ENCODE measurements at places on chromosomes 2 and 18. TPM values are rescaled to one million over a fixed set of nuclear protein-coding genes. Genes with fewer than 3 reads are reported as not detected.

DNA sequence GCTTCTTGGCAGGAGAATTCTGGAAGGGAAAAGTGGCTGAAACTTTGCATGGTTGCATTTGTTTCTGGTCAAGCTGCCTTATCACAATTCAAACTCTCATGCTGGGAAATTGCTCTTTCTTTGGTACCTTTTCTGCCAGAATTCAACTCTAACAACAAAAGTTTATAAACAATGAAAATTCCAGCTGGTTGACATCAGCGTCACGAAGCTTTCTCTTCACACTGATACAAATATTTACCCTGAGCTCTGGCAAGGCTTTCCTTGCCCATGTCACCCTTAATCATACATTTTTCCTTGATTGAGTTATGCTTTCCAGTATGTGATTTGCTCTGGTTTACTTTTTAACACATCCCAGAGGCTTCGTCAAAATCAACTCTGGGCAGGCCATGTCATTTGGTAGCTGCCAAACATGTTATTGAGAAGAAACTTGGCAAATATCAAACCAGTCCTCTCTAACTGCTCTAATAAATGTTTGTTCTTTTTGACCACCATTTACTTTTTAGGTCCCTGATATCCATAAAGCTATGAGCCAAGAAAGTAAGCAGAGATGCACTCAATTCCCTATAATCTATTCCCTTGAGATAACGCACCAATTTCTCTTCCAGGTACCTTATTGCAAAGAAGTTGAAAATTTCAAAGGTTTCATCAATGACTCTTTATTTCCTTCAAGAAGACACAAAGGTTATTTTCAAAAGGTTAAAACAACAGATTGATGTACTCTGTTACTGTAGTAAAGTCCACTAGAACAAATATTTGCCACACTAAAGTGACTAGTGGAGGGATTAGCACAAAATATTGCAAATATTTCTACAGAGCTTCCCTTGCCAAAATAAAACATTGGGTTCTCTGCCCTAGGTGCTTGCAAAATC, 1241.1 kb upstream of the ZEB2 start:
- peak overlapping the region; percentile 64 for H3K27ac ChIP-seq
- no peaks in the 10 kb centered on the region for H3K36me3 ChIP-seq
- H3K4me3 ChIP-seq = no peak overlapping the region
- no peak for DNase-seq

- peaks cover 3% of the 10 kb centered on the region for H3K27me3 ChIP-seq
- H3K4me1 ChIP-seq = no peaks in the 10 kb centered on the region
- H3K4me3 ChIP-seq = no peak overlapping the region
- no peak for DNase-seq
These were observed 302.7 kb upstream of the ZC3H15 start for GRCh38 chr2:186183406-186183805.

DNA sequence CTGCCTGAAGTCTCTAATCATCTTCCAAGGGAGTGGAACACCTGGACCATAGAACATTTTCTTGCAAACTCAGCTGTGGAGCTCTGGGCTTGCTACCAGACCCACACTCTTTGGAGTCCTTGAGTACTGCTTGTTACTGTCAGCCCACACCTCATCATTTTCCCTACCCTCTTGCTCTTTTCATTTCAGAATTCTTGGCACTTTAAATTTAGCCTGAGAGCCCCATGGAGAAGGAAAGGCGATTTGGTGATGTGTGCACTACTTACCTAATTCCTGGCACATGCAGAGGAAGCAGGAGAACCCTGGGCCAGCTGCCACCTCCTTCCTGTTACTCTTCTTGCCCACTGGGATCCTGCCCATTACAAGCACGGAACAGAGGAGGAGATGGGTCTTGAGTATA, 31.7 kb downstream of the TMEM178A start:
- no peak overlapping the region for H3K27ac ChIP-seq
- no peak overlapping the region for H3K4me3 ChIP-seq
- H3K27me3 ChIP-seq = no peaks in the 10 kb centered on the region
- no peak for DNase-seq
- peaks cover 8% of the 10 kb centered on the region for H3K36me3 ChIP-seq

Gene REG3G
- not detected for total RNA-seq

- H3K27me3 ChIP-seq = peaks cover 34% of the 10 kb centered on the region
- no peak overlapping the region for H3K27ac ChIP-seq
- peaks cover 21% of the 10 kb centered on the region for H3K4me1 ChIP-seq
- DNase-seq = peak; percentile 90
- H3K4me3 ChIP-seq = peak overlapping the region; percentile 22
These were observed 11.4 kb downstream of the SNED1 start for GRCh38 chr2:241009601-241010530.

Gene GCG
- not detected for total RNA-seq

DNA sequence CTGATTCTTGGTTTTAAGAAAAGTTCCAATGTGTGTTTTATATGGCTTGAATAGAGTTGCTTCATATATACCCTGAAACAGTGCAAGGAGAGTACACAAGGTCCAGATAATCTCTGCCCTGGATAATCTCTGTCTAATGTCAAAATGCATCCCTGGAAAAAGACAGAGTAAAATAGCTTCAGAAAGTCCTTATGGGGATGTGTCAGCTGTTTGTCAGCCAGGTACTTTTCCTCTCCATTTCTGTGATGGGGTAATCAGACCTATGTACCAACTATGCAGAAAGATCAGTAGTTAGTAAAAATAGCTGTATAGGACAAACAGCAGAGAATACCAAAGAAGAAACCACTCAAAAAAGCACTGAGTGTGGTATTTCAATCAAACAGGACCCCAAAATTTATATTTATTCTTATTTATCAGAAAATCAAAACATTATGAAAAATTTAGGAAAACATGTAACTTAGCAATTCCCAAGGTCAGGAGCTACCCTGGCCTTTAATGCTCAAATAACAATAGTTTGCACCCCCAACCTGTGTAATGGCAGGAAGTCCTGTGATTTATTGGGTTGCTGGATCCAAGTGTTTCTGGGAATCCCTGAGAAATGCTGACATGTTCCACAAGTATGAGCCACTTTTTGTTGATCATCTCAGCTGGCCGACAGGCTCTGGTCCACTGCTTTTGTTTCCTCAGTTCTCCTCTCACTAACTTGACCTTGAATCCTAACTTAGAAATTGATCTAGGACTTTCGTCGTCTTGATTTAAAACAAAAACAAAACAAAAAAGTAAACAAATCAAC, 69.6 kb downstream of the MDH1 start:
- no peaks in the 10 kb centered on the region for H3K27me3 ChIP-seq
- H3K27ac ChIP-seq = no peak overlapping the region
- H3K4me1 ChIP-seq = peaks cover 2% of the 10 kb centered on the region
- H3K4me3 ChIP-seq = no peak overlapping the region
- DNase-seq = no peak

DNA sequence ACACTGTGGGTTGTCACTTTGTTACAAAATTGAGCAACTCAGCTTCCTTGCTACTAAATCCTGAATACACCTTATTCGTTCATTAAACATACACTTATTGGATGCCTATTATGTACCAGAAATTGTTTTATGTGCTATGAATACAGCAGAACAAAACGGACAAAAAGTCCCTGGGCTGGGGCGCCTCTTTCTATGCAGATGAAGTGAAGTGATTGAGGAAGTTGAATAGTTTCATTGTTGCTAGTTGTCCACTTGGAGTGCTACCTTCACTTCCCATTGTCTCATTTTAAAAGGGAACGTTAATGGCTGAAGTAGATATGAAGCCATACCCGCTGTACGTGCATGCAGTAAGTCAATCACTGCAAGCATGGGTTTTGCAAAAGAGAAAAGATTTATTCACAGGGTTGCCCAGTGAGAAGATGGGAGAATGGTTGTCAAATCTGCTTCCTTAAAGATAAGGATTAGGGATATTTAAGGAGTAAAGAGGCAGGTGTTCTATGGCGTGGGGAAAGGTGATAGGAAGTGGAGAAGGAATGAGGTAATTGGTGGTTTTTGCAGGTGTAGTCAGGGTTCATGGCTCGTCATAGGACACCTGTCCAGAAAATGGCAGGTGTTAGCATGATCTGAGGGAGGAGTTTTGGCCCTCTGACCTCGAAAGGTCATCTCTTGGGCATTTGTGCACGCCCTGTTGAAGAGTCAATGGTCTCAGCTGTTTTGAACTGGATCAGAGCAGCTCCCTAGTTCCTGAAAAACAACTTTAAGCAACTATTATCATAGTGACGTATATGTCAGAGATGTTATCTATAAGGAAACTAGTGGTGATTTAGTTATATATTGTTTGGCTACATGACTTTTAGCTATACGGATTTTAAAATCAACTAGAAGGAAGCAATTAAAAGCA, 23.5 kb downstream of the TRPM8 start:
- H3K27me3 ChIP-seq = peaks cover 48% of the 10 kb centered on the region
- peaks cover 2% of the 10 kb centered on the region for H3K36me3 ChIP-seq
- H3K27ac ChIP-seq = no peak overlapping the region

Gene CXCR1
- total RNA-seq = not detected

GRCh38 chr2:100822587-100823248, 2.8 kb downstream of the NPAS2 start:
- H3K4me1 ChIP-seq = peaks cover 42% of the 10 kb centered on the region
- no peak for DNase-seq
- H3K27ac ChIP-seq = no peak overlapping the region
- no peak overlapping the region for H3K4me3 ChIP-seq

DNA sequence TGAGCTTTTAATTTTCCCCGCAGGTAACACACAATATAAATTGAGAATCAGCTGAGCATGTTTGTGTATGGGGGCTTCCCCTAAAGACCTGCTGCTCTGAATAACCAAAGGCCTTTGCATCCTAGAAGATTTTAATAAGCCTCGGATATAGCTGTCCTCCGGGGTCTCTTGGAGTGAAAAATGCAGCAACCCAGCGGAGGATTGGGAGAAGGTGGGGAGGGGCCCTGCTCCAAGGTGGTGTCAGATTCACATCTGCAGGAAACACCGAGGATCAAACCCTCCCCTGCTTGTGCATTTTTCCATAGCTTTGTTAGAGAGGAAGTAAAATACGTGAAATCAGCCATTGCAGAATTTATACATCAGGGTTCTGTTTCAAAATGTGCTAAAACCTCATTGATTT, 63.0 kb upstream of the OTOF start:
- H3K36me3 ChIP-seq = no peaks in the 10 kb centered on the region
- H3K27me3 ChIP-seq = peaks cover 37% of the 10 kb centered on the region
- no peak for DNase-seq
- no peaks in the 10 kb centered on the region for H3K4me1 ChIP-seq
- no peak overlapping the region for H3K27ac ChIP-seq

DNA sequence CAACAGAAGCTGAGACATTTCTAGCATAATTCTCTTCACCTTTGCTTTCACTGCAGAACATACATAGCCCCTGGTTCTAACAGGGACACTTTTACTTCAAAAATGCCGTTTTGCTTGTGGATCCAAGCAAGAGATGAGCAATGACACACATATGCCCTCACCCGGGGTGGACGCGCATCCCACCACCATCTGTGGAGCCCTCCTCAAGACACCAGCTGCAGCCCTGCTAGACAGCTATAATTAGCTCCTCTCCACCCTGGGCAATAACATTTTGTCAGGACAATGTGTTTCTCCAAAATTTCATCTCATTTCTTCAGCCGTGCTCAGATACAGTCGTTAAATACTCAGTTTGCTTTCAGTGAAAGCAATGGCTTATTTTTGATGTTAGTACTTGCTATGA, 368.7 kb upstream of the RAB6C start:
- no peaks in the 10 kb centered on the region for H3K4me1 ChIP-seq
- H3K27ac ChIP-seq = no peak overlapping the region
- H3K27me3 ChIP-seq = no peaks in the 10 kb centered on the region
- H3K4me3 ChIP-seq = no peak overlapping the region
- no peaks in the 10 kb centered on the region for H3K36me3 ChIP-seq
- DNase-seq = no peak

Data from osteocyte (in vitro differentiated cells).